ENCODE measurements at places on chromosomes 6 and 20.

DNA sequence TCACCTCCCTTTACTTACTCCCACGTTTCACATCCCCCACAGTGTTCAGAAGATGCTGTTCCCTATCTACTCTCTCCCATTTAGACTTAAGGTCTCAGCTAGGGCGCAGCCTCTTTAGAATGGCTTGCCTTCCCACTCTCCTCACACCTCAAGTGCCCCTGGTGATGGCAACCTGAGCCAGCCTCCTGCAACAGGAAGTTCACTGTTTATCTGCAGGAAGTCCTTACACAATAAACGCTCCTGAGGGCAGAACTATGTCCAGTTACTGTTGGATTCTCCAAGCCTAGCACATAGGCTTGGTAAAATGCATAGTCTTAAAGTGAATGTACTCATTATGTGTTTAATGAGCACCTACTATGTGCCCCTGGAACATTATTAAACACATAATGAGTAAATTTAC, 21.9 kb upstream of the RAB22A start:
- no peak for DNase-seq

- no peak for DNase-seq
Observed at GRCh38 chr6:72976484-72976883, 248.8 kb downstream of the KHDC1L start.

GRCh38 chr6:138404666-138405337, 779 bp downstream of the HEBP2 start:
- no peak for DNase-seq

DNA sequence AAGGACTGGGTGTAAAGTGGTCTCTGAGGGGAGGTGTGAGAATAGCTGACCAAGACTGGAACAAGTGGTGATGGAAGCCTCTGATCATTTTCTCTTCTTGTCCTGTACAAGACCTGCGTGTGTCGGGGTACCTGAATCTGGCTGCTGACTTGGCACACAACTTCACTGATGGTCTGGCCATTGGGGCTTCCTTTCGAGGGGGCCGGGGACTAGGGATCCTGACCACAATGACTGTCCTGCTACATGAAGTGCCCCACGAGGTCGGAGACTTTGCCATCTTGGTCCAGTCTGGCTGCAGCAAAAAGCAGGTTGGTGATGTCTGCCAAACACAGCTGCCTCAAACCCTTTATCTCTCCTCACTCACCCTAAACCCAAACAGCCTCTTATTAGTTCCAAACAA, 1.7 kb upstream of the HSD17B8 start:
- DNase-seq = no peak

DNA sequence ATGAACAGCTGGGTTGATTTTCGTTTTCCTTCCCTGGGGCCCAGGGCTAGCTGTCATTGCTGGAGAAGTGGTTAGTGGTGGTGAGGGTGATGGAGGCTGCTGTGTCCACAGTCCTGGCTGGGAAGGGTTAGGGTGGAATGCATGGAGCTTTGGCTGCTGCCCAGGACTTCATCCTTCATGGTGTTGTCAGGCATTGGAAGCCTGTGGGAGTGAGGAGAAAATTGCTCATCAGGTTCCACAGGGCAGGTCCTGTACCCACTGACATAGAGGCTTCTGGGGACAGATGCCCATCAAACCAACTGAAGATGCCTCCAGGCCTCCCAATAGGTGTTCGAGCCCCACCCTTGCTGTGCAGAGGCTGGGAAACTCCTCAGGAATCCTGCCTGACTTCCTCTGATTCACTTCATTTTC, 262.4 kb upstream of the SUPT3H start:
- no peak for DNase-seq

- DNase-seq = no peak
Observed at GRCh38 chr6:35742842-35743241, 6.0 kb downstream of the ARMC12 start.

GRCh38 chr6:19327241-19327640, 509.9 kb upstream of the ID4 start:
- no peak for DNase-seq

GRCh38 chr20:44003609-44004008, 89.0 kb downstream of the TOX2 start:
- no peak for DNase-seq

GRCh38 chr20:35604449-35604747, 11.2 kb upstream of the SPAG4 start:
- DNase-seq = no peak

DNA sequence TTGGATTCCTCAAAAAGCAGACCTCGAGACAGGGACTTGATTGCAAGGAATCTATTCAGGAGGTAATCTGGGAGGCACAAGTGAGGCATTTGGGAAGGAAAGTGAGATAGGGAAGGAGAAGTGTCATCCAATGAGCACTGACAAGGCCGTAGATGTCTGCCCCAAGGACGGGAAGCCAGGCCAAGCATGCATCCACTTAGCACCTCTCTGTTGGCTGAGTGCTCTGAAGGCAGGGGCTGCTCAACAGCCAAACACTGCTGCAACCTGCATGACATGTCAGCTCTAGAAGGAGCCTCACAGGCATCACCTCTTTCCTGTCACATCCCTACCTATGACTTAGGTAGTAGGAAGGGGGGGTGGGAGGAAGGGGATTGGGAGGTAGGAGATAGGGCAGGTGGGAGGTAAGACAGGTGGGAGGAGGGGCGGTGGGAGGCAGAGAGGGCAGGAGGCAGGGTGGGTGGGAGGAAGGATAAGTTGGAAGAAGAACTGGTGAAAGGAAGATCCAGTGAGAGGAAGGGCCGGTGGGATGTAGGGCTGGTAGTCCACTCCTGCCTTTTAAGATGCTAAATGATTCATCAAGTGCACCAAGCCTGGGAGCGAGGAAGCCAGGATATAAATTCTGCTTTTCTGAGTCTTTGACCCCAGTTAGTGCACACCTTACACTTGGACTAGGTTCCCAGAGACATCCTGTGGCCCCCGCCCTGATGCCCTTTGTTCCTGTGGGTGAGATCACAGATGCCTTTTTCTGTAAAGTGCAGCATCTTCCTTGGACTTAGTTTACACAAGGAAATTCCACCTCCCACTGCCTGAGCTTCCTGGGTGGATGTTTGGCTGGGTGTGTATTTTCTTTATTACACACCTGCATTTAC, 83.8 kb upstream of the NXT1 start:
- no peak for DNase-seq

- DNase-seq = no peak
Observed at GRCh38 chr6:127980996-127981395, 80.1 kb upstream of the THEMIS start.

DNA sequence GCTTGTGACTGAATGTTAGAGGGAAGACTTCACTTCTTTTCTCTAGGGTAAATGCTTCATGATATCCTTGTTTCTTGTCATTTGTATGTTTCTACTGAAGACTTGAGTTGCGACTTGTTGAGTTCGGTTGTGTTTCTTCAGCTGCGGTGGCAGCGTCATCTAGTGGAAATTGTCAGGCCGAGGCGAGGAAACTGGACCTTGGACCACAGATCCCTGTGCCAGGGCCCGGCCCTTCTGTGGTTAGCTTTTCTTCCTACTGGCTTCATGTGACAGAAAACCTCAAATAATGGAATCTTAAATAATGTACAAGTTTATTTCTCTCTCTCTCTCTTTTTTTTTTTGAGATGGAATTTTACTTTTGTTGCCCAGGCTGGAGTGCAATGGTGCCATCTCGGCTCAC, 12.4 kb downstream of the MTHFD1L start:
- DNase-seq = no peak

DNA sequence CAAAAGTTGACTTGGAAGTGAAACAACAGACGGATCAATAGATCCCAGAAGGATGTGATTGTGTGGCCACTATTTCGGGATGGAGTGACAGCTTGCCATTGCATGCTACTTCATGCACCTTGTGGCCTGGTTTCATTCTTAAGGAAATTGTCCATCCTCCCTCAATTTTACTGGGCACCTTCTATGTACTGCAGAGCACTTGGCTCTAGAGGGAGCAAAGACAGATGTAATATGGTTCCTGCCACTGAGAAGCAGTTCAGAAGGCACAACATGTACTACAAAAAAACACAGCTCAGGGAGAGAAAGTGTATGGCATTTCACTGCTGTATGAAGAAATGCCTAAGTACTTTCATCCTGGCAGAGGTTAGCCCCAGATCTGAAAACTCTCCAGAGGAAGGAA, 91.9 kb downstream of the FOXA2 start:
- DNase-seq = no peak

GRCh38 chr20:63540417-63541186, 3.4 kb upstream of the PTK6 start:
- DNase-seq = no peak

GRCh38 chr6:82861121-82861520, 204.5 kb downstream of the UBE3D start:
- DNase-seq = no peak

- DNase-seq = no peak
Observed at GRCh38 chr6:169720207-169720855, 4.0 kb downstream of the PHF10 start.

DNA sequence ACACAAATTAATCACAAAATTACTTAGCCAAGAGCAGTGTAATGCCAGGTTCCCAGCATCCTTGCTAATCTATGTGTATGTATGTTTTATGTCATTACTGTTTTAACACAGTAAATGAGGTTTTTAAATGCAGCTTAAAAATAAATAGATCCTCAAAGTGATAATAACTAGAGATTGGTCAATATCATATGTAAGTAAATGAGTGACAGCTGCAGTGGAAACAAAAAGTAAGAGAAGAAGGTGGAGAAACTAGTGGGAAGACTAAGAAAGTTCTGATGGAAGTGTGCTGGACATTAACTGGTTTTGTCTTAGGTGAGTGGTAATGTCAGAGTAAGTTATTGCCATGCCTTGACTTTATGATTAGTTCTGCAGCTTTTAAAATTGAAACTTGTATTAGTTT, 1.9 kb upstream of the GJB7 start:
- DNase-seq = no peak

- no peak for DNase-seq
Observed at GRCh38 chr6:1868561-1869261, 259.0 kb downstream of the FOXC1 start.

DNA sequence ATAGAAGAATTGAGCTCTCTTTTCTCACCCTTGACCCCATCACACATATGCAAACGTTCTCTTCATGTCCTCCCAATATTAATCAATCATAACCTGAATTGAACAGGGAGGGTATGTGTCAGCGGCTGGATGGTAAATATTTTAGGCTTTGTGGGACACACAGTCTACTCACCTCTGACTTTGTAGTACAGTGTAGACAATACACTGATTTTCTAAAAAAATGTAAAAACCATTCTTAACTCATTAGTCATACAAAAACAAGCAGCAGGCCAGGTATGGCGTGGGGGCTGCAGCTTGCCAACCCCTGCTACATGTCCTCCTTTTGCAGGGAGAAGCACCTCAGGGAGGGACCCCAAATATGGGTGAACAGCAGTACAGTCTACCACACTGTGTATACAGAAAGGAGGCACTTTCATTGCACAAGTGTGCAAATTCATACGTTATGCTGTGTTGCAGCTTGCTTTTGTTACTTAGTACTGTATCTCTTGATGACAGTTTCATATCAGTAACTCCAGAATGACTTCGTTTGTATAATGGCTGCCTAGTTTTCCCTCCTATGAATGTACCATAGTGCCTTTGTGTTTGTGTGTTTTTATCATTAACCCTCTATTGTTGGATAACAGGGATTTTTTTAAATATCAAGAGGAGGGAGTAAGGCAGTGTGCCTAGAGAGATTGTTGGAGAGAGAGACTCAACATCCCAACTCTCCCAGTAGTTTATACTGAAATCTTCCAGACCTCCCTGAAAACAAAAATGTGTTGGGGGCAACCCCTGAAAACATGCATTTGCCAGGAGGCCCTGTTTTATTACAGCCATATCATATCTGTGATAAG, 214.3 kb downstream of the ZMYND8 start:
- DNase-seq = no peak

GRCh38 chr6:148693882-148694484, 52.8 kb upstream of the UST start:
- DNase-seq = no peak

GRCh38 chr20:1952737-1953530, 40.9 kb downstream of the PDYN start:
- no peak for DNase-seq

DNA sequence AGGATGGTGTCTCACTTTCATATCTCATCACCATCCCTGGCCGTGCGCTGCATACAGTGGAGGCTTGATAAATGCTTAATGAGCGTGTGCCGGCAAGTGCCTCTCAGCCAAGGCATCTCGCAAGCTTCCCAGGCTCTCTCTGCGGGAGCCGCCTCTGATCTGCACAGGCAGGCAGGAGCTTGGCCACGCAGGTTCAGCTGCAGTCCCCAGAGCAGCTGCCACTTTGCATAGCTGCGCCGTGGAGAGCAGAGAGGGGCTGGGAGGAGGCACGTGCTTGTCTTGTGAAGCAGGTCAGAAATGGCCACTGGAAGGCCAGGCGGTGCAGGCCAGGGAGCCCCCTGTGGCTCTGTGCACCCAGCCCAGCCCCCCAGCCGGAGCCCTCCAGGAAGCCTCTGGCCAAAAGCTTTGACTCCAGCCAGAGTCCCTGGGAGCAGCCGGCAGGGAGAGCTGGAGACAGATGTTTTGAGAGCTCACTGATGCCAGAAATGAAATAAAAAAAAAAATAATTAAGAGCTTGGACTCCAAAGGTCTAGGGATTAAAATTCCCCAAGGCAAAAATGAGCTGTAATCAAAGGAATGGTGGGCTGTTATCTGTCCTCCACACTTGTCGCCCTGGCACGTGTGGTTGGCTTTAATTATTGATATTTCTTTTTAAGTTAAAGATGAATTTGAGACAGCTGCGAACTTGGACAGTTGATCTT, 377.0 kb downstream of the CDH4 start:
- DNase-seq = peak; percentile 21

DNA sequence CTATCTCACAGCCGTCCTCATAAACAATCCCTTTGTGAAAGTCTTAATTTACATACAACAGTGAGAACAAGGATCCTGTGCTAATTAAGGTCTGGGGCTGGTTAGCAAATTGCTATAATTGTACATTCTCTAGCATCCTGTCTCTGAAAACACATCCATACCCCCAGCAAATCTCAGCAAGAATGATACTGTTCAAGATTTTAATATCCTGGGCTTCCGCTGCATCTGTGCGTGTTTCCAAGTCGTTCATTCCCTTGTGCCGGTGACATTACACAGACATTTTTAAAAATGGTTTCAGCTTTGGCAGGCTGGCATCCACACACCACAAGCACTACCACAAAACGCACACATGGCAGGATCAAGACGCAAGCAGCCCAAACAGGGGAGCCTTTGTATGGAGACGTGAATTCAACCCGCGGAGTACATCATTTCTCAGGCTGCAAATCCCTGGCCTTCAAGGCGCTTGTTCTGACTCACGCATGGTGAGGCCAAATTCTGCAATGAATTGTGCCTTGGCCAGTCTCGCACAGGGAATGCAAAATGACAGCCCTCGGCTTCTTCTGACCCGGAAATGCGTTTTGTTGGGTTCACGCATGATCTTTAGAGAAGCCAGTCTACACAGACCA, 20.3 kb downstream of the ZMYND8 start:
- no peak for DNase-seq

GRCh38 chr6:150286912-150287311, 81.9 kb upstream of the IYD start:
- DNase-seq = no peak

DNA sequence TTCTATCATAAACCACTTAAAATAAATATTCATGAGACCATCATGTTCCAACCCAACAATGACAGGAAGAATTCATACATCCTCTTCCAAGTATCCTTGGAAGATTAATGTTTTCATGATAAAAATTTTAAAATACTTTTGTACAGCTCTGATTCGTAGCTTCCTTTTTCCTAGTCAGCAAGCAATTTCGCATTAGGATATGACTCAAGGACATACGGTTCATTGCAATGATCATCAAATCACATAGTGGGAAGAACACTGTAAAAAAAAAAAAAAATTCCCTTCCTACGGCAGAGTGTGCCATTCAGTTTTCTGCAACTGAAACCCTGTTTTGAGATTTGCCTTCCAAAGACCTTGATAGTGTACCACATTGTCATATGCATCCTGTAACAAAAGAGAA, 35.3 kb upstream of the GFOD1 start:
- DNase-seq = no peak

All from renal cortex interstitium (tissue), 15 donors.